ENCODE measurements at places on chromosomes 11 and 22. TPM values are rescaled to one million over a fixed set of nuclear protein-coding genes. Genes with fewer than 3 reads are reported as not detected.

The IGF2 gene
- total RNA-seq: 1,507 TPM

The SMC1B gene
- total RNA-seq: not detected

The PGA5 gene
- total RNA-seq: 1.5 TPM

The KCNJ5 gene
- total RNA-seq: 1.00 TPM

The LRRN4CL gene
- 1.1 TPM for total RNA-seq

The DLG2 gene
- total RNA-seq: 6.8 TPM

The MUS81 gene
- 23.8 TPM for total RNA-seq

The OR4A16 gene
- total RNA-seq: not detected

The APOA5 gene
- total RNA-seq: 20.3 TPM

The INCENP gene
- total RNA-seq: 12.5 TPM

GRCh38 chr11:35623621-35624168 is 5.4 kb downstream of the FJX1 start:
- H3K4me1 ChIP-seq: peaks cover 19% of the 10 kb centered on the region
- H3K36me3 ChIP-seq: no peaks in the 10 kb centered on the region
- H3K27ac ChIP-seq: peak overlapping the region; percentile 16
- peak; percentile 39 for DNase-seq
- H3K4me3 ChIP-seq: no peak overlapping the region

DNA sequence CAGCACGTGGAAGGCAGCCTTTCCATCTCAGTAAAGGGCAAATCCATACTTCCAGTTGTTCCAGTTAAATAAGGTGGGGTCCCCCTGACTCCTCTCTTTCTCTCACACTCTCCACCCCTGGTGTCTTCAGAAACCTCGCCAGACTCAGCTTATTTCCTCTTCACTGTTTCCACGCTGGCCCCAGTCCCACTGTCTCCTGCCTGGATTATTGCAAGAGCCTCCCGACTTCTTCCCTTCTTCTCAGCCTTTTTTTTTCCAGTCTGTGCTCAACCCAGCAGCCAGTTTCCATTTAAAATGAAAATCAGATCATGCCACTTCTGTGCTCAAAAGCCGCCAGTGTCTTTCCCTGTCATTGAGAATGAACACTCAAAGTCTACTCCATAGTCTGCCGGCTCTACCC is 131.4 kb downstream of the PKNOX2 start:
- peaks cover 5% of the 10 kb centered on the region for H3K4me1 ChIP-seq
- no peaks in the 10 kb centered on the region for H3K27me3 ChIP-seq

GRCh38 chr11:118789501-118790356 is 1.2 kb downstream of the DDX6 start:
- no peaks in the 10 kb centered on the region for H3K27me3 ChIP-seq
- no peaks in the 10 kb centered on the region for H3K36me3 ChIP-seq
- peaks cover 40% of the 10 kb centered on the region for H3K4me1 ChIP-seq
- H3K4me3 ChIP-seq: peak overlapping the region; percentile 94
- peak overlapping the region; percentile 100 for H3K27ac ChIP-seq

DNA sequence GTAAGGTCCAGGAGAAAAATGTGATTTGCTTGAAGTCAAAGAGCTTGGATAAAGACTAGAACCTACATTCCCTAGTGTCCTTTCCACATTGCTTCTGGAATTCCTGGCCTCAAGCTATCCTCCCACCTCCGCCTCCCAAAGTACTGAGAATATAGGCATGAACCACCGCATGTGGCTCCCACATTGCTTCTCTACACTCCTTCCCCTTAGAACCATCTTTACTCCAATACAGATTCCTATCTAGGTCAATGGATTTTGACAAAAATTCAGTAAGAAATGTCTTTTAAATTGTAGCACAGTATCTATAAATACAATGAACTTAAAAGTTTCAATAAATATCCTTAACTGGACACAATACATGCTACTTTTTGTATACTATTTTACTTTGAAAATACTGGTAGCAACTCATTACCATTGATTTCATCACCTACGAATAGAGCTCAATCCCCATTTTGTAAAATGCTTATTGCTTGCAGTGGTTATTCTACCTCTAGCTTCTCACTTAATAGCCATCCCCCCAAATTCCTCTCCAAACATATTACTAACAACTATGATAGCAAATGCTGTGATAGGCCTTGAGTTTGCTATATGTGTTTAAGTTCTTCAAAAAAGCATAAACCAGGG is 53.4 kb downstream of the GAB2 start:
- peaks cover 7% of the 10 kb centered on the region for H3K4me1 ChIP-seq
- H3K4me3 ChIP-seq: no peak overlapping the region
- no peaks in the 10 kb centered on the region for H3K36me3 ChIP-seq
- no peak for DNase-seq
- H3K27ac ChIP-seq: no peak overlapping the region

DNA sequence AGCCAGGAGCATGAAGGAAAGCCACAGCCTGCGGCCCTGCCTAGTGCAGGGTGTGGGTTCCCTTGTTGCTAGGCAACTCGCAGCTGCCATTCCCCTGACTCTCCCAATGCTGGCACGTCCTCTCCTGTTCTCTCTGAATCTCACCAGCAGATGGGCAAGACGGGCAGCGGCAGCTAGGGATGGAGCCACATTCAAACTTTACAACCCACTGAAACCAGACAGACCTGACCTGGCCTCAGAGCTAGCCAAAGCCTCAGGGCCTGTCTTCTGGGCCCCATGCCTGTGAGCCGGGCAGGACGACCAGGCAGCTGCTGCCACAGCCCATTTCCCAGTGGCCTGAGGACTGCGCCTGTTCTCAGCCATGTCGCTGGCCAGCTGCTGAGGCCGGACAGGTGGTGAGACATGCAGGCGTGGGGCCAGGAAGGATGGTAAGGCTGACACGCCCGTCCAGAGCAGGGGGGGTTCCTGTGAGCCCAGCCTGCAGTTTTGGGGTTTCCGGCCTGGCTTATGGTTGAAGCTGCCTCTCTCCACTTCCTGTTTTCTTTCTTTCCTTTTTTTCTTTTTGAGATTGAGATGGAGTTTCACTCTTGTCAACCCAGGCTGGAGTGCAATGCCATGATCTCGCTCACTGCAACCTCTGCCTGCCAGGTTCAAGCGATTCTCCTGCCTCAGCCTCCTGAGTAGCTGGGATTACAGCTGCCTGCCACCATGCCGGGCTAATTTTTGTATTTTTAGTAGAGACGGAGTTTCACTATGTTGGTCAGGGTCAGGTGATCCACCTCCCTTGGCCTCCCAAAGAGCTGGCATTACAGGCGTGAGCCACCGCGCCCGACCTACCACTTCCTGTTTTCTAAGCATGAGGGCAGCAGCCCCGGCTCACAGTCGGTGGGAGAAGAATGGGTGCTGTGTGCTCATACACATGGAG is 4.1 kb downstream of the SUN2 start:
- H3K27ac ChIP-seq: no peak overlapping the region
- no peak overlapping the region for H3K4me3 ChIP-seq
- no peak for DNase-seq
- no peaks in the 10 kb centered on the region for H3K36me3 ChIP-seq

DNA sequence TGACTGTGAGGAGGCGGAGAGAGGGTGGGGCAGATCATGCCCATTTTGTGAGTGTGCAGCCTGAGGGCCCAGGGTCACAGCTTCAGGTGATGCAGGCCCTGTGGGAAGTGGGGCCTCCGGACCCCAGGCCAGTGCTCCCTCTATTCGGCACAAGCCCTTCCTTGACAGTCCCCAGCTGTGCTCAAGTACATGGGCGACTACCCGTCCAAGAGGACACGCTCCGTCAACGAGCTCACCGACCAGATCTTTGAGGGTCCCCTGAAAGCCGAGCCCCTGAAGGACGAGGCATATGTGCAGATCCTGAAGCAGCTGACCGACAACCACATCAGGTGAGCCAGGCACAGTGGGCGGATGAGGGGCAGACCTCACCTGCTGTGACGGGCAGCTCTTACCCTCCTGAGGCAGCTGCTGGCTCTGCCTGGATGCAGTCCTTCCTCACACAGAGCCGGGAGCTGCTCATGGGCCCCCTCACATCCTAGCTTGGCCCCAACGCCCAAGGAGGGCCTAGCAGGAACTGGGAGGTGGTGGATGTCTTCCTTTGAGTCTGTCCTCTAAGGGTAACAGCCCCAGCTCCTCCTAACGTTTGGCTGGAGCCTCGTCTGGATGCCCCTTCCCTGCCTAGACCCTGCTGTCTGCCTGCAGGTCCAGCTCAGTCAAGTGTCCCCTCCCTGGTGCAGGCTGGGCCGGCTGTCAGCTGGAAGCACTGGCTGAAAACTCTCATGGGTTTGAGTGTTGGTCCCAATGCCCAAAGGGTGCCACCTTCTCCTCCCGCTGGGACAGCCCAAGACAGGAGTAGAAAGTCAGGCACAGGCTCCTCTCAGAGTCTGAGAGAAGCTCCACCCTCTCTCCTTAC is 76.1 kb downstream of the MYO7A start:
- H3K36me3 ChIP-seq: no peaks in the 10 kb centered on the region
- no peak overlapping the region for H3K27ac ChIP-seq
- no peaks in the 10 kb centered on the region for H3K4me1 ChIP-seq
- no peak overlapping the region for H3K4me3 ChIP-seq

DNA sequence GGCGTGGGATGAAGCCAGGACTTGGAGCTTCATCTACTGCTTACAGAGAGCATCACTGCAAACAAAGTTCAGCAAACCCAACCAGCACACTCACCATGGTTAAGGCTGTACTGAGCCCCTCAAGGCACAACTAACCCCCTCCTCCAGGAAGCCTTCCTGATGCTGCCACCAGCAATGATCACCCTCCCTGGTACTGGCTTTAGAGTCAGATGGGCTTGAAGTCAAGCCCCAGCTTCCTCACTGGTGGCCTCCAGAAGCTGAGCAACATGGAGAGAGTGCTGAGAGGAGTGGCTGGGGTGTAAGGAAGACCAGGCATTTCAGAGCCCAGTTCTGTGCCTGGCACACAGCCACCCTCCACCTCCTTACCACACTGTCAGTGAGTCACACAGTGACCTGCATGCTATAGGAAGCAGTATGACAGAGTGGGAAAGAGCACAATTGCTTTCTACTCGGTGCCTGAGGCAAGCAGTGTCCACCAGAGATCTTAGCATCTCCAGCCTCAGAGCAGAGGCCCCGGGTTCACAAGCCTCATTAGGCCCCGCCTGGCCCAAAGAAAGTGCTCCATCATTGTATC is 24.7 kb upstream of the BAIAP2L2 start:
- no peak for DNase-seq
- no peaks in the 10 kb centered on the region for H3K36me3 ChIP-seq
- H3K27ac ChIP-seq: no peak overlapping the region
- no peak overlapping the region for H3K4me3 ChIP-seq

GRCh38 chr11:15266999-15267398 is 152.3 kb downstream of the INSC start:
- DNase-seq: no peak
- no peak overlapping the region for H3K27ac ChIP-seq
- H3K36me3 ChIP-seq: no peaks in the 10 kb centered on the region
- no peak overlapping the region for H3K4me3 ChIP-seq
- H3K27me3 ChIP-seq: no peaks in the 10 kb centered on the region

DNA sequence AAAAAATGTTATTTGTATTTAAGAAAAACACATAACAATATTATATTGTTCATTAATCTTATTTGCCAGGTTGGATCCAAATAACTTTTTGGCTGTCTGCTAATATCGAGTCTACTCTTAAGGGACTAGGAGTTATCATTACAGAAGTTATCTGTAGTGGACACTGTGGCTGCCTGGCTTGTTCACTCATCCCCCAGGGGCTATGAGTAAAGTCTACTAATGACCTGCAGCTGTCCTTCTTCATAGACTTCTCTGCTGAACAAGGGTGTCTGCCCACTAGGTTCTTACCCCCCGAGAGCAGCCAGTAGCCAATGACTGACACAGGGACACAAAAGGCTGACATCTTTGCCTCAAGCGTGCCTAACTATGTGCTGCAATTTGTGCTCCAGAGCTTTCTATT is 69.7 kb downstream of the APIP start:
- no peaks in the 10 kb centered on the region for H3K4me1 ChIP-seq
- H3K36me3 ChIP-seq: no peaks in the 10 kb centered on the region
- H3K27me3 ChIP-seq: no peaks in the 10 kb centered on the region
- H3K4me3 ChIP-seq: no peak overlapping the region
- no peak overlapping the region for H3K27ac ChIP-seq
- DNase-seq: no peak

- H3K36me3 ChIP-seq: no peaks in the 10 kb centered on the region
- peaks cover 3% of the 10 kb centered on the region for H3K27me3 ChIP-seq
- H3K27ac ChIP-seq: no peak overlapping the region
- H3K4me1 ChIP-seq: no peaks in the 10 kb centered on the region
- no peak for DNase-seq
Measured at GRCh38 chr11:131391176-131391575, 20.8 kb downstream of the NTM start.

GRCh38 chr11:22659783-22660182 is 6.6 kb upstream of the GAS2 start:
- no peak overlapping the region for H3K27ac ChIP-seq
- H3K4me3 ChIP-seq: no peak overlapping the region
- H3K36me3 ChIP-seq: no peaks in the 10 kb centered on the region
- no peaks in the 10 kb centered on the region for H3K4me1 ChIP-seq

GRCh38 chr11:93348930-93349329 is 18.4 kb downstream of the DEUP1 start:
- no peak overlapping the region for H3K27ac ChIP-seq
- H3K36me3 ChIP-seq: no peaks in the 10 kb centered on the region
- DNase-seq: no peak
- H3K4me3 ChIP-seq: no peak overlapping the region
